GM23248 (cell line): ENCODE measurements at places on chromosomes 6 and 20. TPM values are rescaled to one million over a fixed set of nuclear protein-coding genes. Genes with fewer than 3 reads are reported as not detected.

The C20orf202 gene
- not detected in 2 replicates for total RNA-seq

The ABHD16B gene
- not detected in 2 replicates for total RNA-seq

- no peak for DNase-seq
These were observed 500.0 kb upstream of the EPHA7 start for GRCh38 chr6:93919365-93919764.

DNA sequence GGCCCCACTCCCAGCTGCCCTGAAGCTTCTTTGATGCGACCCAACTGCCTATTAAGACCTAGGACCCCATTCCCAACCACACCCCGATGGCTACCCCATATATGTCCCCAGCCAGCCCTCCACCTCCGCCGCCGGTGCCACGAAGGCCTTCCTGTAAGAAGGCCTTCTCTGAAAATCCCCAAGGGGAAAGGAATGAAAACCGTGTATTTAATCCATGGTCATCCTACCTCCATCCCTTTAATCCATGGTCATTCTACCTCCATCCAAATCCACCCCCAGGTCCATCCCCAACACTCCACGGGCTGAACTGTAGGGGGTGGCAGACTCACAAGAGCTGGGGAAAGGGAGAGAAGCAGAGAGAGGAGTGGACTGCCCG lies 545 bp upstream of the VSX1 start:
- DNase-seq: no peak

DNA sequence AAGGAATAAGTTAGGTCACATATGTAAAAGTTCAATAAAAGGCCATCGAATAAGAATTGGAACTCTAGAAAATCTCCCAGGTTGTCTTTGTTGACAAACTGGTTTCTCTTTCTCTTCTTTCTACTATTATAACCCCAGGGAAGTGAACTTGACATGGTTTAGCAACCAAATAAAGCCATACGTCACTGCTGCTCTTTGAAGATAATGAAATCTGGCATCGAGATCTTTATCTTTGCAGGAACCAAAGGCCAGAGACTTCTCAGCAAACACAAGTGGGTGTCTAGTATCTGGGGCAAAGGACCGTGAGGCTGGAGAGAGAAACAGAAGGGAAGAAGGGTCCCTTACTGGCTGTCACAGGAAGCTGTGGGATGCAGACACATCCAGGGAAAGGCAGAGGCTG lies 286.7 kb upstream of the CDYL start:
- DNase-seq: no peak

DNA sequence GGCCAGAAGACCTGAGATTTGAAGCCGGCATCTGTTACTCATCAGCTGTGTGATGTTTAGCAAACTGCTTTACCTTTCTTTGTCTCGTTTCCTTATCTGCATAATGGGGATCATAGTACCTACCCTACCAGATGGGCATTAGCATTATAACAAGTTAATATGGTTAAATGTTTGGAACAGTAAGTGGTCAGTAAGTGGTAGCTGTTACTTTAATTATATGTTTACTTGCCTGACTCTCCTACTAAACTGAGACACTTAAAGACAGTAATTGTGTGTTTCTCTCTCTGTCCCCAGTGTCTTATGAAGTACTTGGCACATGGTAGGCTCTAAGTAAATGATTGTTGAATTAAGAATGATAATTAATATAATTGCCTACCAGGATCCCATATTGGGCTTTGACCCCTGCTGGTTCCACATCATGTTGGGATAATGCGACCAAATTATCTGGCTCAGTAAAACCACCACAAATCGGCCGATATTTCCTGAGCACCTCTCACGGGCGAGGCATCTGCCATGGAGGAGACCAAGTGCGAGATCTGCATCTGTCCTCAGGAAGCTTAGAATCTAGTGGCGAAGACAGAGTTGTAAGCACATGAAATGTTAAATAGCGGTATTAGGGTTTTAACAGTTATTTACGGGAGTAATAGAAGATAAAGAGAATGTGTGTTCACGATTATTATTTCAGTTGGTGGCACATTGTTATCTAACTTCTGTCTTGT lies 31.4 kb downstream of the PTK7 start:
- DNase-seq: no peak

DNA sequence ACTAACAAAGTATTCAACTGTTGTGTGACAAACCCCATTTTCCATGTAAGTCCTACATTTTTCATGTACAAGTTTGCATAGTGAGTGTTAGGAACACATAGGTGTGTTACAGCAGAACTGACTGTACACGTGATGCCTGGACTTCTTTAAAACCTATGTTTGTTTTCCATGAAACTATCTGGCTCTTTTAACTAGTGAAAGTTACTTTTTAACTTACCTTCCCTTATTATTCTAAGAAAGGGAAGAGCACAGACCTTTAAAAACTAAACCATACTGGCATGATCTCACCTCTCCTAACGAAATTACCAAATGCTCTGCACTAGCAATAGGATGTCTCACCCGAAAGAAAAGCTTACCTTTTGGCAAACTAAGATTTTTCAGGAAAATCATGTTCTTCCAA lies 87.8 kb downstream of the CENPW start:
- DNase-seq: no peak

DNA sequence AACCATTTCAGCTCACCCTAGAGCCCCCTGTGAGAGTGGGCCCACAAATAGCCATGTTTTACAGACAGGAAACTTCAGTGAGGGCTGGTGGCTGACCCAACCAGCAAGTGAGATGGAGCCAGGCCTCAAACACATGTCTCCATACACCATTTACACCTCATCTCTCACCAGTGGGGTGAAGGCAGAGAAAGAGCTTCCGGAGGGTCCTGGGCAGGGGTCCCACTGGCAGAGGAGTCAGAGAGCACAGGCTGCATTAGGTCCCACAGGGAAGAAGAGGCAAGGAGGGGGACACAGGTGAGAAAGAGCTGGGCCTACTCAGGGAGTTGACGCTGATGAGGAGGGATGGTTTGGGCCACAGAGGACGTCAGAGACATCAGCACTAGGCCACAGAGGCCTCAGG lies 172.6 kb downstream of the VEGFA start:
- DNase-seq: no peak

The LGSN gene
- not detected in 2 replicates for total RNA-seq

GRCh38 chr6:160861824-160862223 lies 129.7 kb upstream of the MAP3K4 start:
- no peak for DNase-seq

The TENT5A gene
- 48.6 and 50.5 TPM in 2 replicates for total RNA-seq

The SS18L1 gene
- total RNA-seq: 7.5 and 8.8 TPM in 2 replicates

- DNase-seq: no peak
These were observed 83.9 kb upstream of the AFDN start for GRCh38 chr6:167742719-167743303.

The MEI4 gene
- not detected in 2 replicates for total RNA-seq

GRCh38 chr6:148430897-148431296 lies 88.3 kb downstream of the SASH1 start:
- no peak for DNase-seq

The ZC2HC1B gene
- not detected in 2 replicates for total RNA-seq

DNA sequence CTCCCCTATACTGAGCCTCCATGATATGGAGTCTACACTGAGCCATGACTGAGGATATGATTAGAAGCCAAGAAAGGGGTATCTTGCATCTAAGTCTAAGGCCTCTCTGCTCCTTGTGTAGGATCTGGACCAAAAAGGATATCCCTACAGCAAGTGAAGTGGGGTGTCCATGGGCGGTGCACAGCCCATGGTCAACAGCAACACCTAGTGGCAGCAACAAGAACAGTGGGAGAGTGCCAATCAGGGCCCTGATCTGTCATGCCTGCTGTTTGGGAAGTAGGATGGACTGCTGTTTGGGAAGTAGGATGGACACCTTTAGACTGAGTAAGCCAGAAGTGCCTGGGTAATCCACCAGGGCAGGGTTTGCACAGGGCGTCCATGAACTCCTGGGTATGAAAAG lies 22.4 kb downstream of the PTGIS start:
- peak; percentile 14 for DNase-seq

- peak; percentile 91 for DNase-seq
These were observed 69.8 kb upstream of the FAM184A start for GRCh38 chr6:119148098-119148824.

The KIF16B gene
- total RNA-seq: 1.7 and 3.9 TPM in 2 replicates

DNA sequence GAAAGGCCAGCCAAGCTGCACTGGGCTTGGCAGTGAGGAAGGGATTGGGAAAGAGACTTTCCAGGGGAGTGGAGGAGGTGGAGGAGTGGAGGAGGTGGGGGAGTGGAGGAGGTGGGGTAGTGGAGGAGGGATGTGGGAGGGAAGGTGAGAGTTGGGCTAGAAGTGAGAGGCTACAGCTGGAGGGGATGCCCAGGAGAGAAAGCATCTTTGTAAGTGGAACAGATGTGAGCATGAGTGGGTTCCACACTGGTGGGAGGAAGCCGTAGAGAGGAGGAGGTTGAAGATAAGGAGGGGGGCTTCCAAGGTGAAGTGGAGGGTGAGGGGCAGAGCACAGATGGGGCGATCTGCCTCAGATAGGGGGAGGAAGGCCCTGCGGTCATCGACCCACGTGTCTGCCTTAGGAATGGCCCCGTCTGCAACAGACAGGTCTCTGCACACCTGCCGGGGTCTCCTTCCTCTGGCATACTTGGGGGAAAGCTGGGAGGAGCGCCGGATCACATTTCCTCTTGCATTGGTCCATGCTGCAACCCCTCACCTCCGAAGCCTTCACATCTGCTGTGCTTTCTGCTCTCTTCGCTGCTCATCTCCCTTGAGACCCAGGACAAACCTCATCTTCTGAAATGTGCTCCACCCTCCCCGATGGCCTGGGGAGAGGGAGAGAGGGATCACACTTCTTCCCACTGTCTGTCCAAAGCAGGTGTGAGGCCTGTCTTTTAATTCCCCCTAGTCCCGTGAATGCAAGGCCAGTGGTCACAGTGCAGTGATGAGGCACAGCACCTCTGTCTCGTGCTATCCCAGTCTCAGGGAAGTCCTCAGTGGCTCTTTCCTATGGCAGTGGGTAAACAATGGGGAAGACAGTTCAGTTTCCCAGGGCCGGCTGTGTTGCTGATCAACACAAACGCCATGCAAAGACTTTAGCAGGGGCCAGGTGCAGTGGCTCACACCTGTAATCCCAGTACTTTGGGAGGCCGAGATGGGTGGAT lies 48.6 kb upstream of the SNX9 start:
- no peak for DNase-seq

- peak; percentile 51 for DNase-seq
These were observed 50.7 kb downstream of the MRPL14 start for GRCh38 chr6:44076356-44077213.

DNA sequence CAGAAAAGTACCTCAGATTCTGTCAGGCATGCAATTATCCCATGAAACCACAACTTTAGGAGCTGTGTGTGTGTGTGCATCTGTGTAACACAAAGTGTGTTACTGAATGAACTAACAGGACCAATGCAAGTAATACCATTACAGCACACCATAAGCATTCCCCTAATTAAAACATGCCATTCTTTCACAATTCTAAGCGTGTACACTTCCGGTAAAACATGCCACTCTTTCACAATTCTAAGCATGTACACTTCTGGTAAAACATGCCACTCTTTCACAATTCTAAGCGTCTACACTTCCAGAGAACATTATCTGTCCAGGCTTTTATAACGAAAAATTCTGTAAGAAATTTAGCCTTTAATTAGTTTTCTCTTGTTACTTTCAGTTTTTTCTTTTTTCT lies 238.2 kb downstream of the GMDS start:
- DNase-seq: peak; percentile 29

- no peak for DNase-seq
These were observed 84.7 kb upstream of the GJE1 start for GRCh38 chr6:142047934-142048592.

GRCh38 chr6:17446713-17447112 lies 53.3 kb downstream of the CAP2 start:
- DNase-seq: no peak
